ENCODE measurements at places on chromosomes 7 and 10. TPM values are rescaled to one million over a fixed set of nuclear protein-coding genes. Genes with fewer than 3 reads are reported as not detected.

CNPY1 gene
- total RNA-seq: not detected

MET gene
- total RNA-seq: 20.0 TPM

PAX4 gene
- total RNA-seq: not detected

ANKRD2 gene
- 318 TPM for total RNA-seq

GRM8 gene
- total RNA-seq: not detected

ZNRF2 gene
- total RNA-seq: 8.6 TPM

ANXA8L1 gene
- total RNA-seq: 1.2 TPM

LIPM gene
- not detected for total RNA-seq

INSYN2A gene
- total RNA-seq: not detected

- no peak for DNase-seq
These were observed 99.1 kb downstream of the ARL4A start for GRCh38 chr7:12786494-12786893.

DNA sequence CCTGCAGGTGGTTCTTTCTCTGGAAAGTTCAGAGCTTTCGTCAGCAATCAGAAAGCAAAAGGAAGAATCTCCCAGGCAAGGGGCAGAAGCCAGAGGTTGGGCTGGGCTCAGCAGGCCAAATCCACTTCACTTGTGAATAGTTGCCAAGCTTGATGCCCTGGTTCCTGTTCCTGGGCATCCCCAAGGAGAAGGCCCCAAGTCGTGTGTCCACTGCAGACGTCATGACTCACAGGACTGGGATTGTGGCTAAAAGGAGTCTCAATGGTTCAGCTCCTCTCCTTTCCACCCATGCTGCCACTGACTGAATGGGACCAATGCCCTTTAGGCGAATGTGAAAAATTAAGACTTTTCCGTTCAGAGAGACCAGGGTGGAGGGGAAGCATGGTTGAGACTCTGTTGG, 38.6 kb upstream of the TRIM8 start:
- DNase-seq: no peak

GRCh38 chr10:127318396-127318795, 122.0 kb upstream of the INSYN2A start:
- no peak for DNase-seq

DNA sequence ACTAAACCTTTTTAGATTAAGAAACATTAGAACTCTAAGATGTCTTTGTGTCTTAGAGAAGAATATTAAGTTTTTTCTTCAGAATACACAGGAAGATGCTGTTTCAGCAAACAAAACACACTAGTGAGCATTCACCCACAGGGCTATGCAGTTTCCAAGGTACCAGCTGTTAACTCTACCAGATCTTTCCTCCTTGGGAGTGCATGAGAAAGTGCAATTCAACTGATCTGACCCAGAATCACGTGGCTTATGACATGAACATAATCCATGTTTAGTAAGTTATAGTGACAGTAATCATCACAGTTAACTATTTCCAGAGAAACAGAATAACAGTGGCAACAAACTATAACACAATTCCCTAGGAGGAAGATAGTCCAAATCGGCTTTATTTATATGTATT, 270.7 kb downstream of the CACNA2D1 start:
- DNase-seq: no peak

DNA sequence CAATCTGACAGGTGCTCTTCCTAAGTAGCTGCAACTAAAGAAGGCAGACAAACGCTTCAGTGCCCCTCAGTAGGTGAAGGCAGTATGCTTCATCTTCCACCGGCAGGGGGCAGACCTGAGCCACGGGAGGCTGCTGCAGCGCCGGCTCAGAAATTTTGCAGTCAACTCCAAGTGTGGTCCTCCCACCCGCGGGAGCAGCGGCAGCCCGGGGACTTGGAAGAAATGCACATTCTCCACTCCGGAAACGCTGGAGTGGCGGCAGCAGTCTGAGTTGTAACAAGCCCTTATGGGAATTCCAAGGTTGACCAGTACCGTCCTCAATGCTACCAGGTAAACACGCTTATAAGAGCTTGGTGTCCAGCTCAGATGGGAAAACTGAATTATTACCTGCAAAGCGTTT, 3.4 kb downstream of the IGFBP3 start:
- DNase-seq: peak; percentile 88

DNA sequence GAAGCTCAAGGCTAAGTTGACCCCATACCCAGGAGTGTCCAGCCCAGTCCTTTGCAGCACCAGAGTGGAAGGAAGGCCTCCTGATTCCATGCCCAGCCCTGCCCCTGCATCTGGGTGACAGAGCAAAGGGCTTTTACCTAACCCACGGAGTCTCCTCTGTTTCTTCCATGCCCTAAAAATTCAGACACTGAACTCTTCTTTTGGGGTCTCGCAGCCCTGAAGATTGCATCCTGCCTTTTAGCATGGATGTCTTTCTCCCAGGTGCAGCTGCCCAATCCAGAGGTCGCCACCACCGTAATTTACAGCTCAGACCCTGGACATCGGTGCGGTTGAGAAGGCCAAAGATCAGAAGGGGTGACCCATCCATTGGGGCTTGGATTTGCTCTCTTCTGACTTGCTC, 50.8 kb downstream of the CXCL12 start:
- no peak for DNase-seq

GRCh38 chr10:73635781-73636180, 5.5 kb downstream of the MYOZ1 start:
- no peak for DNase-seq

GRCh38 chr10:26274391-26274790, 57.8 kb downstream of the GAD2 start:
- DNase-seq: no peak

DNA sequence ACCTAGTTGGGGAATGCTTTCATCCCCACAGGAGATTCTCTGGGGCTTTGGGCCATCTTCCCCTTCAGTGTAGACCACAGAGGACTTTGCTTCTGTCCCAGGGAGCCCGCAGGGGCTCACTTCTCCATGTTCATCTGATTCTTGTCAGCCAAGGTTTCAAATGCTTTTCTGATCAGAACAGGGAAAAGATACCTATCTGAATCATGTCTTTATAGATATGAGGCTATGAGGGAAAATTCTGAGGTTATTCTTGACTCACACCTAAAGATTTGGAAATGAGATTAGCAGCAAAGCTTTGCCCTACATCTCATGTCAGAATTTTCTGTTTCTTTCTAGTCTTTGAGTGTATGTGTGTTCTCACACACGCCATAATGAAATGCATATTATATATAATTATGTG, 53.3 kb downstream of the FIGNL1 start:
- no peak for DNase-seq

GRCh38 chr10:52956861-52957260, 184.3 kb upstream of the MBL2 start:
- DNase-seq: no peak

GRCh38 chr10:46268076-46268881, 18.5 kb upstream of the ANTXRL start:
- no peak for DNase-seq

GRCh38 chr7:29377718-29378117, 183.1 kb downstream of the CHN2 start:
- DNase-seq: no peak

GRCh38 chr7:144710791-144711190, 125.1 kb downstream of the TPK1 start:
- DNase-seq: no peak

DNA sequence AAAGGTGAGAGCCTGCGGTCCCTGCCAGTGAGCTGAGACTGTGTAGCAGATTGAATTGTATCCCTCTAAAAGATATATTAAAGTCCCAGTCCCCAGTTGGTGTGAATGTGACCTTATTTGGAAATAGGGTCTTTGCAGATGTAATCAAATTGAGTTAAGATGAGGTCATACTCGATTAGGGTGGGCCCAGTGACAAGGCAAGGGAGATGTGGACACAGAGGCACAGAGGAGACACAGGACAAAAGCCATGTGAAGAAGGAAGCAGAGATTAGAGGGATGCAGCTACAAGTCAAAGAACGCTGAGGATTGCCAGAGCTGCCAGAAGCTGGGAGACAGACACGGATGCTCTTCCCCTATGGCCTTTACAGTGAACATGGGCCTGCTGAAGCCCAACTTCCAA, 104.3 kb downstream of the CLEC2L start:
- no peak for DNase-seq

DNA sequence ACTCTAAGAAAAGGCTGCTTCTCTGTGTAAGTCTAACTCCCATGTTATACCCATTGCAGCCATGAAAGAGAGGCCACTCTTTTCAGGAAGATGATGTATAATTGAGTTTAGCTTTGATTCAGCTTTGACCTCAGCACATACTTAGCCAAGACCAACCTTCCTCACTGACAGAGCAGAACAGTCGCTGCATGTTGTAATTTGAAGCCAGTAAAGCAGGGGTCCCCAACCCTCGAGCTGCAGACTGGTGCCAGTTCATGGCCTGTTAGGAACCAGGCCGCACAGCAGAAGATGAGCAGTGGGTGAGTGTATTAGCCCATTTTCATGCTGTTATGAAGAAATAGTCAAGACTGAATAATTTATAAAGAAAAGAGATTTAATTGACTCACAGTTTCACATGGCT, 223.9 kb downstream of the GPR158 start:
- no peak for DNase-seq

GRCh38 chr7:101693498-101694091, 64.5 kb upstream of the MYL10 start:
- DNase-seq: no peak

- no peak for DNase-seq
These were observed 441 bp downstream of the FBH1 start for GRCh38 chr10:5890452-5890915.

DNA sequence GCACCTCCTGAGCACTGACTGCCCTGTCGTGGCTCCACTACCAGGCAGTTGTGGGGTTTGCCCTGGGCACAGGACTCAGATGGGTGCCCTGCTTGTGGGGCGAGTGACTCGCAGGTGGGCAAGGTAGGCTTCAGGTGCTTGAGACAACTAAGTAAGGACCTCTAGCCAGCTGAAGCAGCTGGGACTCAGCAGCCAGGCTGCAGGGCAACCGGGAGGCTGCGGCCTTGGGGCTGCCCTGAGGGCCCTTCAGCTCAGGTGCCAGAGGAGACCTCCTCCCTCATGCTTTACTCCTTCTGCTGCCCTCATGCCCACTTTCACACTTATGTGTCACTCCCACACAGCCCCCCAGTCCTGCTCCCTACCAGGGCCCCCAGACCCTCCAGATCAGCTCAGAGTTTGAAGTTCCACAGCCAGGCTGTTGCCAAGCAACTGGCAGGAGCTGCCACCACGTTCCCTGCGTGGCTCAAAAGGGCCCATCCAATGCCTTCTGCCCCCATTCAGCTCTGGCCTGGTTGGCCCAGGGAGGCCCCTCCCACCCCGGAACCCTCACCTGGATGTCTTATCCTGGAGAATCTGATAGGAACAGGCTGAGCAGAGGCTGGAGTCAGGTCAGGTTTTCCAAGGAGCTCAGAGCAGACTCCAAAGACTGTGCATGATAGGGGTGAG, 10.0 kb downstream of the TLX1 start:
- no peak for DNase-seq

GRCh38 chr10:68647672-68648341, 73.2 kb upstream of the CCAR1 start:
- DNase-seq: no peak

GRCh38 chr7:22173685-22174573, 183.0 kb downstream of the RAPGEF5 start:
- DNase-seq: no peak

GRCh38 chr7:37031571-37032257, 307.4 kb upstream of the AOAH start:
- DNase-seq: peak; percentile 40

DNA sequence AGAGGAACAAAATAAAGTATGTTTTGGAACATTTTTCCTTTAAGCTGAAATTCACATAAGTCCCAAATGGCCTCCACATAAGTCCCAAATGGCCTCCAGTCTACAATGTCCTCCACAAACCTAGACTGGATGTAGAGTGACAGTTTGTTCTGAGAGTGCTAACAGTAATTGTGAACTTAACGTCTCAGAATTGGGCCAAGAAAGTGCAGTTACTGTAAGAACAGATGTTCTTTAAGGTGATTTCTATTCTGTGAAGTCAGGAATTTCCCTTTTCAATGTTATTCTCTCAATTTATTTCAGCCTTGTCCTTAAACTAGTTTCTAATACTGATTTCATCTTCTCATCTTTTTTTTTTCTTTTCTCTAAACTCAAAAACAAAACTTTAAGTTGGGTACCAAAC, 188.7 kb upstream of the SEMA3E start:
- DNase-seq: no peak

- no peak for DNase-seq
These were observed 158.4 kb downstream of the COBL start for GRCh38 chr7:51158211-51158610.

DNA sequence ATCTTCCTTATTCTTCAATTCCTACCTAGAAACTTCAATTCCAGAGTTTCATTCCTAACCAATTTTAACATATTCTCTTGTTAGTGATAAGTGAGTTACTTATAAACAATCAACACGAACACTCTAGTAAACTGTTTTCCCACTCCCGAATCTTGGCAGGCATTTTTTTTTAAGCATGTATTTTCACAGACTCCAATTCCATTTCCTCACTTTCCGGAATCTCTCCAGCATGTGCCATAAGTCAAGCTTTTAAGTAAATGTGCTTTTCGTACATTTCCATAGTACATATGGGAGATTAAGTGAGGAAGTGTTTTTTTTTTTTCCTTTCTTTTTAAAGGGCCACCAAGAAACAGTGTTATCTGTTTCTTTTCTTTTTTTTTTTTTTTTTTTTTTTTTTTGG, 89.1 kb downstream of the FGFR2 start:
- DNase-seq: no peak

DNA sequence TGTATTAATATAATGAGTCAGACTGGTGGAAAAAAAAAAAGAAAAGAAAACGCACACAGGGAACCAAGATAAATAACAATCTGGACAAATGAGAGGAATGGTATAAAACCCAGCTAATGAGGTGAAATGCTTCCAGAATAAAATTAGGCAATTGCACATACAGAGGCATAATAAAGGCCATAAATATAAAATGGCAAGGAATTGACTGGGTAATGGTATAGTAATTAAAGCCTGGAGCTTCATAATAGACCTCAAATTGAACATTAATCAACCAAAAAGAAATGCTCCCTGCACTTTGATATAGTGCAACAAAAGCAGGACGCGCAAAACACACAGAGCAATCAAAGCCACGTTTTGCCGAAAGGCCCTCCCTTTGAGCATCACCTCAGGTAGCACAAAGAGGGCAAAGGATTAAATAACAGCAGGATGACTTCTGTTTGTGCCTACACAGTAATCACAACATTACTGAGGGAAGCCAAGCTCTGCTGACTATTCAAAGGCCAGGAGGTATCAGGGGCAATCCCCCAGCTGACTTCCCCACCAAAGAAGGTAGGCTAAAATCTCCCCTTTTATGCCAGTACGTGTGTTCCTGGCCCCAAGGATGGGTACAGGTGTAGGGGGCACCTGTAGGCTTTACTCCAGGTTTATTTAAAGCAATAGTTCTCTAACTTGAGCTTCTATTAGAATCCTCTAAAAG, 343.7 kb downstream of the ELMO1 start:
- DNase-seq: no peak

DNA sequence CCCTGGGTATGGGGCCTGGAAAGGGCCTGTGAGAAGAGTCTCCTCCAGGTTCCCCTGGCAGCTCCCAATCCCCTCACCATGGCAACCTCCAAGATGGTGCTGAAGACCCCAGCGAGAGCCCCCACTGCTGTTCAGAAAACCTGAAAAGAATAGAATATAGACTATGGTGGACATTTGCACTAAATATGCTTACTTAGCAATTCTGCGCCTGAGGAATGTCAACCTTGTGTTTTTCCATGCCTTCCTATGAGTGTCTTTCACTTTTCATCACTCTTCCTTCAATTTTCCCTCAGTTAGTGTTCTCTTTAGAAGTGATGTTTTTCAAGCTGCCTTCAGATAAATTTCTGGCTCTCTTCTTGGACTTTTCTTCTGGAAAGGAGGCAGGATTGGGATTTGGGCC, 589.2 kb downstream of the LRMDA start:
- no peak for DNase-seq
